ENCODE measurements at places on chromosomes 2 and 18.

GRCh38 chr2:26650713-26651469, 9.7 kb upstream of the CIB4 start:
- no peak for DNase-seq

- no peak for DNase-seq
Measured at GRCh38 chr2:15539999-15540398, 21.1 kb downstream of the NBAS start.

- DNase-seq: peak; percentile 58
Measured at GRCh38 chr2:37890893-37891495, 34.1 kb upstream of the RMDN2 start.

GRCh38 chr2:181847702-181848101, 43.8 kb upstream of the ITPRID2 start:
- DNase-seq: no peak
